Stimulated activated CD8-positive, alpha-beta memory T cell treated with anti-CD3 and anti-CD28 coated beads, Interleukin-4, amount 100 ng/mL, for 24 hours (primary cell): ENCODE measurements at places on chromosomes 4 and X.

DNA sequence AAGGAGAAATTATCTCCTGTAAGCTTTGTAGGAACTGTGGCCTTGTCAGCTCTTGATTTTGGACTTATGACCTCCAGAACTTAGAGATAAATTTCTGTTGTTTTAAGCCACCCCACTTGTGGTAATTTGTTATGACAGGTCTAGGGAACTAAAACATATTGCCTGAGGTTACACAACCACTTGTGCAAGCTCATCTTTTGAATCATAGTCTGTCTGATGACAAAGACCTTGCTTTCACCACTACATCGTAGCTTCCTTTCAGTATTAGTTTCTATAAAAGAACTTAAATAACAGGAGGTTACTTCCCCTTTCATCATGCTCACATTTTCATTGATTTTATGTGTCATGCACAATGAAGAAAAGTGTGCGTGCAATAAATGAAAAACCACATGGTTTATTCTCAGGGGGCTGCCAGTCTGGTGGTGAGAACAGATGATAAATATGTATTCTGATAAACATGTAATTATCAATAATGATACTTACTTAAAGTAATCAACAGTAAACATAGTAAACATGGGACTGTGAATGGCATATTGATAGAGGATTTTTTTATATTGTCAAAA lies 690.0 kb upstream of the HS3ST1 start:
- DNase-seq = no peak

- no peak for DNase-seq
These were observed 18.5 kb downstream of the TAB3 start for GRCh38 chrX:30870572-30870971.

- DNase-seq = no peak
These were observed 71.9 kb downstream of the PDLIM5 start for GRCh38 chr4:94523617-94524016.

- no peak for DNase-seq
These were observed 39.4 kb upstream of the DCK start for GRCh38 chr4:70954032-70954431.

DNA sequence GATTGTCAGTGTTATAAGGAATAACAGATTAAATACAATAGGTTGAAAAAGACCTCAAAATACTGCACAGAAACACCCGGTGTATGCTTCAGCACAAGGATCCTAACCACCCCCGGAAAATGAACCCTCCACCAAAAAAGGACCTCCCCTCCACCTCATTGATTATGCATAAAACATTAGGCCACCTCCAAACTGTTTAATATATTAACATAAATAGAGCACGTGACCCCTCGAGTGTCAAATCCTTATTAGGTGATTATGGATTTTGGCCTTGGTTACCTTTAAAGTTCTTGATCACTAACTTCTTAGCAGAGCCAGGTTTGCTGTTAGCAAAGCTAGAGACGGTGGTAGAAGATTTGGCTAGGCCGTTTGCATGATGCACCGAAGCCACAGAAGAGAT lies 958 bp downstream of the CUL4B start:
- no peak for DNase-seq

DNA sequence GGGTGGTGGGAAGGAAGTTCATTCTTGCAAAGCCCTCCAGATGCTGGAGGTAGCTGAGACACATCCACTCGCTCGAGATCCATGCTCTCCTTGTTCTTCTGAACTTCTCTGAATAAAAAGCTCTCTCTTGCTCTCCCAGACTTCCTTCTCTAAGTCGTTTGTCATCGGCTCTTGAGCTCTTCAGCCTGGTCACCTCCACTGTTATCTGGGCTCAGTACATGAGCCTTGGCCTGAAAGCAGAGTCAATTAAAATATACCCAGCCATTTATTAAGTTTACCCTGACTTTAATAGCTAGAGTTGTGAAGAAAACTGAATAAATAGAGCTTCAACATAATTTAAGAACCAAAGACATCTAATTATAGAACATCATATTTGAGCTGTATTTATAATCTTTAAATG lies 99.0 kb downstream of the CPE start:
- no peak for DNase-seq

- peak; percentile 61 for DNase-seq
These were observed 10.3 kb upstream of the AKAP17A start for GRCh38 chrX:1581132-1581531.
